ENCODE measurements at places on chromosomes 7 and 10. TPM values are rescaled to one million over a fixed set of nuclear protein-coding genes. Genes with fewer than 3 reads are reported as not detected.

- DNase-seq = no peak
Measured at GRCh38 chr7:129950933-129951225, 1.9 kb downstream of the UBE2H start.

GRCh38 chr10:10919976-10920375 is 97.7 kb upstream of the CELF2 start:
- no peak for DNase-seq

- DNase-seq = no peak
Measured at GRCh38 chr7:14685167-14685566, 217.4 kb downstream of the DGKB start.

C7orf57 gene
- total RNA-seq = 0.09 TPM

BTAF1 gene
- total RNA-seq = 58.6 TPM

GRCh38 chr7:67616517-67616916 is 619.9 kb downstream of the TYW1 start:
- no peak for DNase-seq

GRCh38 chr10:109030581-109031210 is 892.6 kb downstream of the XPNPEP1 start:
- no peak for DNase-seq

LIPN gene
- not detected for total RNA-seq

CHRM2 gene
- total RNA-seq = 26.4 TPM

PLEKHS1 gene
- total RNA-seq = not detected

TBXAS1 gene
- total RNA-seq = 2.4 TPM

DNA sequence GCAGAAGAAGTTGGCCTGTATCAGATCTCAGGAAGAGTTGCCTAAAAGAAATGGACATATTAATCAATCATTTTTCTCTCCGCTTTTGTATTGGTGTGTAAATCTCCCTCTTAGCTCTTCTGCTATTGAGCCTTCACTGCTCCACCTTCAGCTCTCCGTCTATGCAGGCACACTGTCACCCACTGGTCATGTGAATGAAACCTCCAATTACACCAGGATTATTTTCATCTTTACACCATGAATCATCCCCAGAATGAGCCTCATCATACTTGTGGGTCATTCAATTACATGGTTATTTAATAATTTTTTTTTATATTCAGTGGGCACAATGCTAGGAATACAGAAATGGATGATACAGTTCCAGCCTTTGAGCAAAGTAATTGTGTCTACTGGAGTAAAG is 92.6 kb downstream of the LRRC4 start:
- peak; percentile 83 for DNase-seq

BMPER gene
- 157 TPM for total RNA-seq

DNA sequence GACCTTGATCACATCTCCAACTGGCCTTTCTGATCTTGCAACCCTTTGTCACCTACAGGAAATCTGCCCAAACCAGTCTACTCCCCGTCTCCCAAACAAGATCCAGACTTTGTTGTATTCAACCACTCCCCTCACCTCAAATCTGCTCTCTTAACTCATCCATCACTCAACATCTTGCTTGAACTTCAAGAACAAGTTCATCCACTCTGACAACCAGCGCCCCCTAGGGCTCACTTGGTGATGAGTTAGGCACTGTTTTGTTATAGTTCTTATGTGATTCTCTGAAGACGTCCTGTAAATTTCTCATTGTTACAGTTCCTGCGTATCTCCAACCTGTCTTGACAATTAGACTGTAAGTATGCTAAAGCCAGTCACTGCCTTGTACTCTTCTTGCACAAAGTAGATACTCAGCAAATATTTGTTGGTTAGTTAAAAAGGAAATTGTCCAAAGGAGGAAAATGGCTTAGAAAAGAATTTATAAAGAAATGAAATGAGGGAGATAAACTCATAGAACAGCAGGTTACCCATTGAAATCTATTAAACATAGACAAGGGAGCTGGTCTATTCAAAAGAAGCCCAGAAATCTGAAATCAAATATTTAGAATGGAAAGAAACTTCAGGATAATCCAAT is 5.3 kb downstream of the FRMD4A start:
- DNase-seq = peak; percentile 4

DNA sequence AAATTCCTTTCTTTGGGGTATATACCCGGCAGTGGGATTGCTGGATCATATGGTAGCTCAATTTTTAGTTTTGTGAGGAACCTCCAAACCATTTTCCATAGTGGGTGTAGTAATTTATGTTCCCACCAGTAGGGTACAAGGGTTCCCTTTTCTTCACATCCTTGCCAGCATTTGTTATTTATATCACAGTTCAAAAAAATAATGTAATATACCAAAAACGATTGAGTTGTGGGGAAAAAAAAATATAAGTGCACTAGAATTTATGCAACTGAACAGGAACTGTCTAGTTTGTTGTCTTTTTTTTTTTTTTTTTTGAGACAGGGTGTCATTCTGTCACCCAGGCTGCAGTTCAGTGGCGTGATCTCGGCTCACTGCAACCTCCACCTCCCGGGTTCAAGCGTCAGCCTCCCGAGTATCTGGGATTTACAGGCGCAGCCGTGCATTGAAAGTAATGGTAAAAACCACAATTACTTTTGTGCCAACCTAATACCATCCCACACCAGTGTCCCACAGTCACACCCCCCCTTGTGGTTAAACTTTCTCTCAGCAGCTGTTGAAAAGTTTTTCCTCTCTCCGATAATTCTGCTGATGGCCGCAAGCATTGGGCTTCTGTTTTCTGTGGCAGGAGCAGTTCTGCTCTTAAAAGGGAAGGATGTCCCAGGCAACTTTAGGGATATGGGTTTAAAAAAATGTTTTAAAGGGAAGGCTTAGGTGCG is 6.8 kb upstream of the LAT2 start:
- peak; percentile 67 for DNase-seq

DNA sequence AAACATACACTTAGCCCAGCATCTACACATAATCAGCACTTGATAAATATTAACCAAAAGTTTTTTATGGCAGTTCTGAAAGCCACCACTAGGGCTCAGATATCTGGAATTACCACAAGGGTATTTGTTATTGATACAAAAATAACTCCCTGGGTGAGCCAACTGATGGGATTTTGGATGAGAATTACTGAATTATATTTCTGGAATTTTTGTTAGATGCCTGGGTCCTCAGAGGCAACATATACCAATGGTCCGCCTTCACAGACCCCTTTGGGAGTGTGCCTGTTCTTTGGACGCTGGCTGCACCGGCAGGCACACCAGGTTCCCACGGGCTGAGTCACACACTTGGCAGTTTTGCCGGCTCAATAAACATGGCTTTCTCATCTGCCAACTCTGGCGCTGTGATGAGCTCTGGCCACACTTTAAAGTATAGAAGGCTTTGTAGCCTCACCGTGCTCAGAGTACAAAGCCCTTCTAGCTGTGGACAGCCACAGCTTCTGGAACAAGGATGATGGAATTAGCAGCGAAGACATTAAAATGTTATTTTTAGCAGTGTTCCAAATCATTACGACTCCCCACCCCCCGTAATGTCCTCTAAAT is 24.5 kb upstream of the EEPD1 start:
- DNase-seq = peak; percentile 91

GRCh38 chr7:50153148-50153547 is 60.1 kb upstream of the ZPBP start:
- DNase-seq = no peak

- no peak for DNase-seq
Measured at GRCh38 chr7:95595746-95596197, 544 bp downstream of the PDK4 start.

GPR146 gene
- total RNA-seq = 1.2 TPM

GRCh38 chr10:110918269-110918642 is 724 bp downstream of the BBIP1 start:
- DNase-seq = peak; percentile 94

GRCh38 chr10:35369049-35369611 is 32.8 kb downstream of the CCNY start:
- peak; percentile 38 for DNase-seq

DNA sequence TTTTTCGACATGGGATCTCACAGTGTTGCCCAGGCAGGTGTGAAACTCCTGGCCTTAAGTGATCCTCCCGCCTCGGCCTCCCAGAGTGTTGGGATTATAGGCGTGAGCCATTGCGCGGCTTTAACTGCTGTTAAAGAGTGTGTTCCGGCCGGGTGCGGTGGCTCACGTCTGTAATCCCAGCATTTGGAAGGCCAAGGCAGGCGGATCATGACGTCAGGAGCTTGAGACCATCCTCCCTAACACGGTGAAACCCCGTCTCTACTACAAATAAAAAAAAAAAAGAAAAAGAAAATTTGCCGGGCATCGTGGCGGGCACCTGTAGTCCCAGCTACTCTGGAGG is 1.1 kb downstream of the RABGEF1 start:
- peak; percentile 54 for DNase-seq

DNA sequence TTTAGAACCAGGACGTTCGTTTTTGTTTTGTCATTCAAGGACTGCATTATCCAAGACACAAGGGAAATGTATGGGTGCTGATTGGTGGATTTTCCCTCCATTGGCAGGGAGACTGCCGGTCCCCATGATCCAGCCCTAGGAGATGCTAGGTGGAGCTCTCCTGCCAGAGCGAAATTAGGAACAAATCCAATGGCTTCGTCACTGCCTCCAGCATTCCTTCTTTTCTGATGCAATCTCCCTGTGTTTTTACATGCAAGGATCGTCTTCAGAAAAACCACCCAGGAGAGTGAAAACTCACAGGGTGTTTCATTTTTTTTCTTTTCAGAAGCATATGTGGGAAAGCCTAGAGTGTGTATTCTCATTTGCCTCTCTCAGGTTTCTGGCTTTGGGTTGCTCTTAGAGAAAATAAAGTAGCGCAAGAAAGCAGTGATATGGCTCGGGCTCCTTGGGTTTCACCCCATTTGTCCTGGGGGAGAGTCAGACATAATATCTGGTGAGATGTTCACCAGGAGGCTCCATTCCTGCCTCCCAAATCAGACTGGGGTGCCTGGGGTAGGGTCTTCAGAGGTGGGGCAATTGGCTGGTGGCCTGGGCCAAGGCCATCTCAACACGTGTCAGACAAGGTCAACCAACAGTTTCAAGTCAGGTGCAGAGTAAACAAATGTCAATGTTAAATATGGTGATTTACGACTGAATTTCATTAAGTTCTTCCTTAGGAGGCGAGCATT is 450.9 kb upstream of the MKI67 start:
- peak; percentile 11 for DNase-seq

GRM3 gene
- not detected for total RNA-seq

- DNase-seq = peak; percentile 19
Measured at GRCh38 chr7:54992871-54993475, 25.8 kb upstream of the EGFR start.

SORBS1 gene
- 0.74 TPM for total RNA-seq

GRCh38 chr10:103942866-103943265 is 24.1 kb upstream of the SLK start:
- DNase-seq = peak; percentile 9

DNA sequence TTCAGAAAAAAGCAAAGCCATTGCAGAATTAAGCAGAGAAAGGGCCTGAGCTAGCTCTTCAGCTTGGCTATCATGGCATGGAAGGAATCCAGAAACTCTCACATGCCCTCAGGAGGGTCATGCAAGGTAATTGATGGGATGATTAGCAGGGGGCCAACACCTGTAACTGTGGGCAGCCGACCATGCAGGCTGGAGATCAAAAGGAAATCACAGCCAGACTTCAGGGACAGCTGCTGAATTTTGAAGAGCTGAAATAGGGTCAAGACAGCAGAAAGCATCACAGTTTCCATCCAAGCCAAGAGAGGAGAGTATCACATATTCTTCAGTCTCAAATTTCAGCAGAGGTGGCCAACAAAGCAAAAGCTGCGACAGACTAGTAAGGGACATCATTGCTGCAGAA is 239.6 kb upstream of the STEAP1 start:
- DNase-seq = no peak
